Urinary bladder (tissue), 4 donors: ENCODE measurements at places on chromosomes 2 and 18. TPM values are rescaled to one million over a fixed set of nuclear protein-coding genes. Genes with fewer than 3 reads are reported as not detected.

The ZC3H6 gene
- 18.4 TPM for total RNA-seq

DNA sequence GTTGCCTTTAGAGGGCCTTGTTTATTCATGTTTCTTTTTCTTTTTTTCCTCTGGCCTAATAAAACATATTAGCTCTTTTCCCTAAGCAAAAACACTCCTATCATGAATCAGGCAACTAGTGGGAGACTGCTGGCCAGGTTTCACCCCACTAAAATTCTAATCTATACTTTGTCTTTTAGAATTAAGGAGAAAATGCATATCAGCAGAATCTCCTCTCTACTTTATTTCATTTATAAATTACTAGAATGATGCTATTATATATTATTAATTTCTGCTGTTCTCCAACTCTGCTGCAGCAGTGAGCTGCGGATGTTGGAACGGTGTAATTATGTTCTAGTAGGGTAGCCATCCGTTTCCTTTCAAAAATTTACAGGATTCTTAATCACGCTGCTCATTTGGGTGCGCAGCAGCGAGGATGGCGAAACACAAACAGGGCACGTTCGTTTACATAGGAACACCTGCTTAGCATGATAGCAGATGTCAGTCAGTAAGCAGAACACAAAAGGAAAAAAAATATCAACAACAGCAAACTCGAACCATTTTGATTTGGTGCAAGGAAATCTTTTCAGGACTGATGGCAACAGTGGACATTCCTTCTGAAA is 30.5 kb downstream of the ZEB2 start:
- no peak for DNase-seq

The ING5 gene
- total RNA-seq: 32.9 TPM

DNA sequence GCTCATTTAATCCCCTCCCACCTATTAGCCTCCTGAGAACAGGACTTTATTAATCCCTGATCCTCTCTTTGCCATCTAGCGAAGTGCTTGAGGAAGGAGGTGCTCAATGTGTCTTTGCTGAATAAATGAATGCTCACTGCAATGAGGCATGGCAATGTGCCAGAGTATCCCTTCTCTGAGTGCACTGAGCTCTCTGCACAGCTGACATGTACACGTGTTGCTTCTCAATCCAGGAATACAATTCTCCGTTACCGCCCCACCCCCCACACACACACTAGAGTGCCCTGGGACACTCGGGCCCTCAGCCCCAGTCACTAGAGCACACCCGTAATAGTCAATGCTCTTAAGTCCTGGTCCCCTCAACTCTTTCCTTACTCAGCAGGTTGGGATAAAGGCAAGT is 41.4 kb downstream of the FAM178B start:
- no peak for DNase-seq

The SLC9A4 gene
- 2.9 TPM for total RNA-seq

DNA sequence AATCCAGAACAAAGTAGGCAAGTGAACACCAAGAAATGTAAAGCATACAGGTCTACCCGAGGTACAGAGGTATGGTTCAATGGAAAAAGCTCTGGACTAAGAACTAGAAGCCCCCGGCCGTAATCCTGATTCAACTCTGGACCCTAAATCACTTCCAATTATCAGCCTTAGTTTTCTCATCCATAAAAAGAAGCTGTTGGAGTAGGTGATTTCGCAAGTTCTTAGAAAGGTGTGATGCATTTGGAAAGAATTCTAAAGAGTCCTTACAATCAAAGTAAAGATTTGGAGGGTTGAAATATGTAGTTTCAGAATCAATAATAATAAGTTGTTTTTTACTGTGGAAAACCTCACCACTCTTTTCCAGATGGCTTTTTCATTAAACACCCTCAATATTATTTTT is 622.1 kb upstream of the ID2 start:
- DNase-seq: no peak

DNA sequence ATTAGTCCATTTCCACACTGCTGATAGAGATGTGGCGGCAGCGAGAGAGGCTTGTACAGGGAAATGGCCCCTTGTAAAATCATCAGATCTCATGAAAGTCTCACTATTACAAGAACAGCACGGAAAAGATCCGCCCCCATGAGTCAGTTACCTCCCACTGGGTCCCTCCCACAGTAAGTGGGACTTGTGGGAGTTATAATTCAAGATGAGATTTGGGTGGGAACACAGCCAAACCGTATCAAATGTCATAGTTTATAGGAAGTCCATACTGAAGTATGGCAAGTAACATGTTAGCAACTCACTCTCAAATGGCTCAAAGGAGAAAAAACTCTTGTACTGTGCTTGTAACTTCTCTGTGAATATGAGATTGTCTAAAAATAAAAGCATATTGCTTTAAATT is 56.1 kb downstream of the FARP2 start:
- peak; percentile 60 for DNase-seq

DNA sequence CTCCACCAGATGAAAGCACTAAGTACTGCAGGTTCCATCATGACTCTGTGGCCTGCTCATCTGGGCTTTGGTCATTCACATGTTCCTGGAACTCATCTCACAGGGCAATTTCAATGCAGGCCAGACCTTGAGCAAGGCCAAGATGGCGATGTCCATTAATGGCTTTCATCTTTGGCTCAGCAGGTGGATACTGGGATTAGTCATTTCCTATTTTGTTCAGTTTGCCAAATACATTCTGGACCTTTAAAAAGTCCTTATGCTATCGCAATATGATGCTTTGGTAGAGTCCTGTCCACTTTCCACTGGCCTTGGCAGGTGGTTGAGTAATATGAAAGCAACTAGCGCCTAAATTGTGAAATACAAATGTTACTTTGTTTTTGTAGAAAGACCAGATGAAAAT is 170.1 kb upstream of the REV1 start:
- no peak for DNase-seq

- DNase-seq: no peak
Measured at GRCh38 chr18:6773777-6774176, 44.3 kb downstream of the ARHGAP28 start.

The HMSD gene
- 0.11 TPM for total RNA-seq

- no peak for DNase-seq
Measured at GRCh38 chr2:181318504-181319280, 138.5 kb upstream of the ITGA4 start.

- DNase-seq: no peak
Measured at GRCh38 chr2:234444893-234445292, 52.0 kb downstream of the ARL4C start.

DNA sequence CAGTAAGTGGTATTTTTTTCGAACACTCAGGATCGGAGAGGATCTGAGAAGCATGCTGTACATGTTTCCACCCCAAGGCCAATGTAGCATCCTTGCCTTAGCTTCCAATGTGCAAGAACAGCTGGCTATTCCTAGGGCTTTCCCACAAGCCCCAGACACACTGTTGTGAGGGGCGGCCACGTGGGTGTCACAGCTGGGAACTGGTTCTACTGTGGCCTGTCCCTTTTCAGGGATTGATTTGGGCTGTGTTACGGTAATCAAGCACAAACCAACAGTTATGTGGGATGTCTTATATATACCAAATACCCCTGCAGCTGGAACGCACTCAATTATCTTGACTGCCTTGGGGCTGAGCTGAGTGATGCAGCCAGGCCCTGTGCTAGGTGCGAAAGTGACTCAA is 116.3 kb upstream of the CXCR4 start:
- no peak for DNase-seq
